COR-L47 (cell line): ENCODE measurements at places on chromosomes 1 and 21.

- no peak for DNase-seq
Measured at GRCh38 chr1:171422511-171422910, 62.8 kb upstream of the PRRC2C start.

DNA sequence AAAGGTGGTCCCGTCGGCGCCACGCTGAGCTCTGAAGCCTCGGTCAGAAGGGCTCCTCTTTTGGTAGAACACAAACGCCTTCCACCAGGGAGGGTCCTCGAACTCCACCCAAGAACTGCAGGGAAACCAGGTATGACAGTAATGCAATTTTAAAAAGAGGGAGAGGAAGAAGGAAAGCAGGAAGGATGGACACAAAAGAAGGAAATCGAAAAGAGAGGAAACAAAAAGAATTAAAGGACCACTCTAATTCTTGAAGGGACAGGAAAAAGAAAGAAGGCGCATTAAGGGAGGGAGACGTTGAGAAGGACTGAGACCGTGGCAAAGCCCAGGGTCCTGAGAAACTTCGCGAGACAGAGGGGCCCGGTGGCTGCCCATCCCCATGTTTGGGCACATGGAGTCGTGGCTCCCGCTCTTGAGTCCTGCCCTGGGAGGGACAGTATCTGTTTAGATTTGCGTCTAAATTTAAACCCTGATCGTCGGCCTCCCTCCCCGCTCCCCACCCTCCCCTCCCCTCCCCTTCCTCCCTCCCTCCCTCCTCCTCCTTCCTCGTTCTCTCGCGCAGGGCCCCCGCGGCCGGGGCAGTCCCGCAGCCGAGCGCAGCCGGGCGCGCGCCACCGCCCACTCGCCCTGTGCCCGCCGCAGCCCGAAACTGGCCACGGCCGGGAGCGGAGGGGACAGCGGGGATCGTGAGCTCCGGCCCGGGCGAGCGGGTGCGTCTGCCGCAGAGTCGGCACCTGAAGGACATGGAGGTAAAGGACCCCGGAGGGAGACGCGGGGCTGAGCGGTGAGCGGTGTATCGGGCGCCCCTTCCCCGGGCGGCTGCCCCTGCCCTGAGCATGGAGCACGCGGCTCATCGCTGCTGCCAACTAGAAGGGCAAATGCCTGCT, at the start of gene RCSD1:
Gene RCSD1 (plus strand): TSS at position 552 of the 887 bp plus-strand sequence. CDS start 192 bp downstream, at position 744.
- DNase-seq = no peak

DNA sequence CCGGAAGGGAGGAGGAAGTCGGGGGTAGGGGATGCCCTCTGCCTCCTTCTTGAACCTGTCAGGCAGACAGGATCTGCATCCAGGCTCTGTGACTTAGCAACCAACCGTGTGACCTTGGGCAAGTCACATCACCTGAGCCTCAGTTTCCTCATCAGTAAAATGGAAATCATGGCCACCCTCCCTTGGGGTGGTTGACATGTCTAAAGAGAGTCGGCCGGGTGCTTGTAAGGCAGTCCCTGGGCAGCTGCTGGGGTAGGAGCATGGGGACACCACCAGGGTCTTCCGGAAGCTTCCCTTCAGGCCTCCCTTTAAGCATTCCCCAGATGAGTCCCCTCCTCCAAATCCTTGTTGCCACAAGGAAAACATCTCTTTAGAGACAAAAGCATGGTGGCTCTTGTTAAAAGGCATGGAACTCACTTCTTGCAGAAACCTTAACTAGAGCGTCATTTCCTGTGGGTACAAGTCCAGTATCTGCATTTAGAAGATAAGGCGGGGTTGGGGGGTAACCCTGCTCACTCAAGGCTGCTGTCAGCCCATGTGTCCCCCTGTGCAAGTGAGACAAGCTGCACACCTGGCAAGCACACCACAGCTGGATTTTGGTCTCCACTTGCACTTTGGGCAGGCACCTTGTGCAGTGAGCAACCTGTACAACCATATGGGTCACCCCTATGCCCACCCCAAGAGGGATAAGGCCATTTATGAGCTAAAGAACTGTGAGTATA, 10.4 kb downstream of the CLCNKB start:
- DNase-seq = no peak

- DNase-seq = no peak
Measured at GRCh38 chr21:33230545-33231324, 997 bp downstream of the IFNAR2 start.

DNA sequence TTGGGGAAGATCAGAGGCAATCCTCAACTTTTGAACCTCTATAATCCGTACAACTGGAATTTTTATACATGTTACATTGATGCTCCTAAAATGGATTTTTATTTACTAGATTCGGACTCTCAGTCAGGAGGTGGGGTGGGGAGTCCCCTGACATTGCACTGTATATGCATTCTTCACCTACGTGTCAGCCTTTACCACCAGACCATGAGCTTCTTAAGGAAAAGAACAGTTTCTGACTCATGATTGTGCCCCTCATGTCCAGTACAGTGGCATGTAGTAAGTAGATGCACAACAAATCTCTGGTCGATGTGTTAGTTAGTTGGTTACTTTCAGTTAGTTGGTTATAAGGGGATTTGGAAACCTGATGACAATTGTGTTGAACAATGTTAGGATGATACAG, 15.4 kb downstream of the LPAR3 start:
- no peak for DNase-seq
